Stimulated activated CD4-positive, alpha-beta T cell treated with anti-CD3 and anti-CD28 coated beads, Interleukin-15, amount 100 ng/mL, for 1 hour (primary cell): ENCODE measurements at places on chromosomes 1 and 21.

GRCh38 chr1:29172415-29172939 lies 9.2 kb downstream of the SRSF4 start:
- no peak for DNase-seq

DNA sequence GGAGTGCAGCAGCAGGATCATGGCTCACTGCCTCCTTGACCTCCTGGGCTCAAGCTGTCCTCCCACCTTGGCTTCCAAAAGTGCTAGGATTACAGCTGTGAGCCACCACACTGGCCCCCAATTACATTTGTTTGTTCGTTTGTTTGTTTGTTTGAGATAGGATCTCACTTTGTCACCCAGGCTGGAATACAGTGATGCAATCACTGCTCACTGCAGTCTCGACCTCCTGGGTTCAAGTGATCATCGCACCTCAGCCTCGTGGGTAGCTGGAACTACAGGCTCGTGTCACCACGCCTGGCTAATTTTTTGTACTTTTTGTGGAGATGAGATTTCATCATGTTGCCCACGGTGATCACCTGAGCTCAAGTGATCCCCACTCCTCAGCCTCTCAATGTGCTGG lies 2.0 kb upstream of the VPS72 start:
- no peak for DNase-seq

GRCh38 chr1:220426989-220427388 lies 100.9 kb upstream of the MARK1 start:
- no peak for DNase-seq

GRCh38 chr1:156615946-156616345 lies 3.3 kb upstream of the HAPLN2 start:
- DNase-seq = no peak

- no peak for DNase-seq
Observed at GRCh38 chr1:63523738-63524137, 413 bp downstream of the EFCAB7 start.

- DNase-seq = no peak
Observed at GRCh38 chr1:14539953-14540563, 58.4 kb upstream of the KAZN start.

- no peak for DNase-seq
Observed at GRCh38 chr1:106880226-106880625, 176.2 kb upstream of the PRMT6 start.

- no peak for DNase-seq
Observed at GRCh38 chr21:27359141-27359540, 392.3 kb upstream of the ADAMTS5 start.

- DNase-seq = peak; percentile 2
Observed at GRCh38 chr1:147243228-147243685, 773 bp downstream of the CHD1L start.

- DNase-seq = no peak
Observed at GRCh38 chr1:167420510-167420909, 97.8 kb downstream of the CD247 start.

GRCh38 chr21:36297938-36298572 lies 21.9 kb upstream of the MORC3 start:
- DNase-seq = no peak

- no peak for DNase-seq
Observed at GRCh38 chr1:45026446-45026845, 14.4 kb downstream of the UROD start.

DNA sequence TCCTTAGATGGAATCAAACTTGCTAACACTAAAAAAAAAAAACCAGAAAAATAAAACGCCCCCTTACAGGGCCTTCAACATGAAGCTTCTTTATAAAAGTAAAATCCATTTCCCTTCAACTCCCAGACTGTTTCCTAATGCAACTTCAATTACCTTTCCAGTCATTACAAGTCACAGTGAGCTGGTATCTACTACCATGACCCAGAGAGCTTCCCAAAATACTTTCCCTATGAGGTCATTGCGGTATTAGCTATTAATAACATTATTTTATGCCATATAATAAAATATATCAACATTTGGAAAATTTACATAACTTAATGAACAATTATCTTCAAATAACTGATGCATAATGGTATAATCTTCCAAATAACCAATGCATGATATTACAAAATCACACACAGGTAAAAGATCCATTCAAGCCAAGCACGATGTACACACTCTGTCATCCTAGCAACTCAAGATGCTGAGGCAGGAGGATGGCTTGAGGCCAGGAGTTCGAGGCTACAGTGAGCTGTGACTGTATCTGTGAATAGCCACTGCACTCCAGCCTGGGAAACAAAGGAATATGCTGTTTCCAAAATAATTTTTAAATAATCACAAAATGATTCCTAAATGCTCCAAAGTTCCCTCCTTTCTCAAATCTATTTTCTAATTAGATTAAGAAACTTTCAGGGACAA lies 24.1 kb downstream of the EIF4G3 start:
- DNase-seq = no peak

- DNase-seq = no peak
Observed at GRCh38 chr1:238139713-238140112, 249.0 kb upstream of the ZP4 start.

DNA sequence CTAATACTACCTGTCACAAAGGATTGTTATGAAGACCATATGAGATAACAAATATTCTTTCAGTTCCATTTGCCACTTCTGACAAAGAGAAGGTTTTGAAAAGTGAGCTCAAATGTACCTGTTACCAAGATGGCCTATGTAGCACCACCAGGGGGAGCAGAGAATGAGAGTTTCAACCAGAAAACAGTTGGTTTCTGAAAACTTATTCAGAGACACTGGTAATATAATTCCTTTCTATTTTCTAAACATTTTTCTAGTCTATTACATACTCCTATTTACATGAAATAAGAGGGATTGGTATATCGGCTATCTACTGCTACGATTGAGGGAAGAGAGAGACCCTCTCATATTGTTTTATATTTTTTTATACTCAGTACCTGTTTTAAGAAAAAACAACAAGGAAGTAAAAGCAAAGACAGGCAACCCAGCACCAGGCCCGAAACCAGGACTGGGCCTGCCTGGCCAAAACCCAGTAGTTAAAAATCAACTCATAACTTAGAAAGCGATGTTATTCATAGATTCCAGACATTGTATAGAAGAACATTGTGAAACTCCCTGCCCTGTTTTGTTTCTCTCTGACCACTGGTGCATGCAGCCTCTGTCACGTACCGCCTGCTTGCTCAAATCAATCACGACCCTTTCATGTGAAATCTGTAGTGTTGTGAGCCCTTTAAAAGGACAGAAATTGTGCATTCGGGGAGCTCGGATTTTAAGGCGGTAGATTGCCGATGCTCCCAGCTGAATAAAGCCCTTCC lies 48.3 kb downstream of the IL23R start:
- no peak for DNase-seq

DNA sequence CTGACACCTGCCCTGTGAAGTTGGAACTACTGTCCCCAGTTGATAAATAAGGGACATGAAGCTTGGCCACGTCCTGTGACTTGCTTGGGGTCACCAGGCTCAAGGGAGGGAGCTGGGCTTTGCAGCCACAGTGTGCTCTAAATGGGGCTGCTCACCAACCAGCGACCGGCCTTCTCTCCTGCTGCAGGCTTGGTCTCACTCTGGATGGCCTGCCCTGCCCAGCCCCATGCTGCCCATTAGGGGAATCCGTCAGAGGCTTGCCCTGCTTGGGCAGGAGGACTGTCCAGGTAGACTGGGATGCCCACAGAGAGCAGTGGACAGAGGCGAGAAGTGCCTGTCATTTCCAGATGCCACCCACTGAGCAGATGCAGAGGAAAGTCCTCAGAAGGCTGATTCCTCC lies 1.2 kb upstream of the CENPS start:
- DNase-seq = no peak

DNA sequence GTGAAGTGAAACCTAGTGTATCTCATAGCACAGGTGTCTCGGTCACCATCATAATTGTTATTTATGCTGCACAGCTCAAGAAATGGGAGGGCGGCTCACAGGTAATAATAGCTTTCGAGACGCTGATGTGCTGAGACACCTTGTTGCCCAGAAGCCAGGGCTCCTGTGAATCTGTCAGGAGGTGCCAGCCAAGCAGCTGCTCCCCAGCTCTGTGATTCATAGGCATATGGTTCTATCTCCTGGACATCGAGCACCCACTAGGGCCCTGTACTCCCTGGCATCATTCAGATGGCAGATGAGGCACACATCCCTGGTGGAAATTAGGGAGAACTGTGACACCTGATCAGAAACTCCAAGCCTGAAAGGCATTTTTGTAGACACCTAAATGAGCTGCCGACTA lies 53.5 kb downstream of the SYT6 start:
- no peak for DNase-seq

GRCh38 chr1:8182034-8182761 lies 135.7 kb upstream of the SLC45A1 start:
- DNase-seq = no peak

DNA sequence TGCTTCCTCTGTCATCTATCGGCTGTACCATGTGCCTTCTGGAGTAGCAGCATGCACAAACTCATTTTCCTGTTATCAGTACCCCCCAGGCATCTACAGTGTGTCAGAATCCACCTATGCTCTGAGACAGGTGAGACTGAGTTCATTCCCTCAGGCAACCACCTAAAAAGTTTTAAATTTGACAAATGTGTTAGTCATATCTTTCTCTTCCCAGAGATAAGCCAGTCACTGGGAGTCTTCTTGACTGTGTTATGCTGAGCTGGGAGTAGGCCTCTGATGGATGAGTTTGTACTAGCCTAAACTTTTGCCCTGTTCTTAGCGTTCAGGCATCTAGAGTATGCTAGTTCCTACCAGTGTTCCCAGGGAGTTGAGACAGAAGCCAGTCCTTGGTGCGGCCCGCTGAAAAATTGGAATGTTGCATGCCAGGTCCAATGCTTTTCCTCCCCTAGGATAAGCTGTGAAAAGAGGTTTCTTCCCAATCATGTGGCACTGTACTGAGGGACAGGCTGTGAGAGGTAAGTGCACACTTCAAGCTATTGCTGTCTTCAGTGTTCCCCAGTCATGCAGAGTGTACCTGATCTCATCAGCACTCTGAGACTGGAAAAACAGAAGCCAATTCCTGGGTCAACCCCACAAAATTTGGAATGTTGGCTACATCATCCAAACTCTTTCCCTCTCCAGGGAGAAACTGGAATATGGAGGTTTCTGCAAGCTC lies 1202.3 kb downstream of the NCAM2 start:
- no peak for DNase-seq

DNA sequence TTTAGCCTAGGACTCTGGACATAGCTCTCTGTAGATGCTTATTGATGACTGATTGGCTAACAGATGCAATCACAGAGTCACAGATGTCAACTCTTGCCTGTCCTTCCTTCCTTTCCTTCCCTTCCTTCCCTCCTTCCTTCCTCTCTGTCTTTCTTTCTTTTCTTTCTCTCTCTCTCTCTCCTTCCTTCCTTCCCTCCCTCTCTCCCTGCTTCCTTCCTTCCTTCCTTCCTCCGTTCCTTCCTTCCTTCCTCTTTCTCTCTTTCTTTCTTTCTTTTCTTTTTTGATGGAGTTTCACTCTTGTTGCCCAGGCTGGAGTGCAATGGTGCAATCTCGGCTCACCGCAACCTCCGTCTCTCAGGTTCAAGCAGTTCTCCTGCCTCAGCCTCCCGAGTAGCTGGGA lies 106.1 kb downstream of the KIF26B start:
- no peak for DNase-seq

DNA sequence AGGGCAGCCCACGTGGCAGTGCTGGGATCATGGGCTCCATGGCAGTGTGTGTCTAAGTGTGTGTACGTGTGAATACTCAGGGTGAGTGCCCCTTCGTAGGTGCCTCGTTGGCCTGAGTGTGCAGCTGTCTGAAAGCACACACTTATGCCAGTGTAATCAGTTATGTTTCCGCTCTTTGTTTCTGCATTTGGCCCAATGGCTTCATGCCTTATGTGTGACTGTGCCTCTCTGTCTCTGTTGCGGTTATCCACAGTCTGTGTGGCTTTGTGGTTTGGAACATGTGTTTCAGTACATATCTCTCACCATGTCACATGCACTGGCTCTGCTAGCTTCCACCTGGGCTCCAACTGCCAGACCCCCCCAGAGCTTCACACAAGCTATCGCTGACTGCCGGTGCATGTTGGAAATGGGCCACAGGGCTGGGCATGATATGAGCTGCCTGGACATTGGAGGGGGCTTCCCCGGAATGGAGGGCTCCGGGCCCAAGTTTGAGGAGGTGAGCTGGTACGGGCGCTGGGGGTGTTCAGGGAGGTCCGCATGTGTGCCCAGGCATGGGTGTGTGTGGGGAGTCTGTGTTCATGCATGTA lies 70.3 kb upstream of the TINAGL1 start:
- DNase-seq = no peak

DNA sequence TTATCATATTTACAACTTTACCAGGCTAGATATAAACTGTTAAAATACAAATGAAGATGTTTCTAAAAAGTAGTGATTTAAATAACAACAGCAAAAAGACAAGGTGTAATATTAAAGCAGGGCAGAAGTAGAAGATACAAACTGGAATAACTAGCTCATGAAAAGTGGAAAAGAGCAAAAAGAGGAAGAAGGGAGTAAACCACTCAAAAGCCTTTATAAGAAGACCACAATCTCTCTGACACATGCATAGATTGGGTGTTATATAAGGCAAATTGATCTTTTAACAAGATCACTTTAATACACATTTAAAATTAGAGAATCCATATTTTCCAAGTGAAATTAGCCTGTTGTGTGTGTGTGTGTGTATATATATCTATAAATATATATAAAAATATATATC lies 5.0 kb downstream of the DENND1B start:
- DNase-seq = no peak

DNA sequence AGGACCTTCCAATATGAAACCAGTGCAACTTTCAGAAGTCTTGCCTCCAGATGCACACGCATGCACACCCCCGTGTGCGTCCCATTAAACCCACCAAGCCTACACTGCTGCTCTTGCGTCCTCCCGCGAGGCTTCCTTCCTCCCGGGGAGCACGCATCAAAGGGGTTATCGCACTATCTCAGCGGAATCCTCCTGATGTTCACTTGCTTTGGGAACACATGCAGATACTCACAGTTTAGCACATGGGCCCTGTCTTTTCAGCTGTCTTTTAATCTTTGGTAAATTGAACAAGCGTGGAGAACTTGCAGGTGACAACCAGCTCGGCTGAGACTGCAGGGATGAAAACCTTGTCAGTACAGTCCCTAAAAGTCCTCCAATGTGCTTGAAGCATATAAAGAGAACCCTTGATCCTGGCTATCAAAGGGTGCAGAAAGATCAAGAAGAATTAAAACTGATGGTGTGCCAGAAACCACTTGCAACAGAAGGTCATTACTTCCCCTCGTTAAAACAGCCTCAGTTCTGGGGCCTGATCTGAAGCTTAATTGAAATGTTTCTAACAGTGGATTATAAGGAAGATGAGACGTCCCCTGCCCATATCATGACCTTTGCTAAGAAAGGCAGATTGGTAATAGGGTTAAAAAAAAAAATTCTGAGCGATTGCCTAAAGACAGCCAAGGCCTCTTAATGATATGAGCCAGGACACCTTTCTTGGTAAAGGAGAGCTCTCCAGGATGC lies 149.4 kb upstream of the LMO4 start:
- no peak for DNase-seq

GRCh38 chr1:47839433-47839760 lies 157.8 kb downstream of the TRABD2B start:
- no peak for DNase-seq
